Thymus (tissue), 14 donors: ENCODE measurements at places on chromosomes 3 and 15. TPM values are rescaled to one million over a fixed set of nuclear protein-coding genes. Genes with fewer than 3 reads are reported as not detected.

Gene ANKUB1
- total RNA-seq: not detected

Gene CDHR4
- not detected for total RNA-seq

Gene KNL1
- 25.8 TPM for total RNA-seq

Gene LRRC2
- 2.5 TPM for total RNA-seq

Gene ECE2
- total RNA-seq: not detected

Gene RPUSD2
- total RNA-seq: 10.7 TPM

- peaks cover 11% of the 10 kb centered on the region for H3K4me1 ChIP-seq
- no peak overlapping the region for H3K4me3 ChIP-seq
- no peak overlapping the region for H3K27ac ChIP-seq
- H3K27me3 ChIP-seq: no peaks in the 10 kb centered on the region
- no peak for DNase-seq
Observed at GRCh38 chr15:63463793-63464192, 40.6 kb upstream of the USP3 start.

GRCh38 chr3:40848421-40848820 lies 323.7 kb downstream of the ZNF621 start:
- no peak overlapping the region for H3K27ac ChIP-seq
- H3K4me1 ChIP-seq: no peaks in the 10 kb centered on the region
- no peaks in the 10 kb centered on the region for H3K36me3 ChIP-seq
- H3K4me3 ChIP-seq: no peak overlapping the region
- DNase-seq: no peak

- peaks cover 9% of the 10 kb centered on the region for H3K36me3 ChIP-seq
- no peaks in the 10 kb centered on the region for H3K27me3 ChIP-seq
- H3K27ac ChIP-seq: peak overlapping the region; percentile 98
- peak overlapping the region; percentile 85 for H3K4me3 ChIP-seq
Observed at GRCh38 chr3:57596495-57597126, 533 bp downstream of the ARF4 start.

DNA sequence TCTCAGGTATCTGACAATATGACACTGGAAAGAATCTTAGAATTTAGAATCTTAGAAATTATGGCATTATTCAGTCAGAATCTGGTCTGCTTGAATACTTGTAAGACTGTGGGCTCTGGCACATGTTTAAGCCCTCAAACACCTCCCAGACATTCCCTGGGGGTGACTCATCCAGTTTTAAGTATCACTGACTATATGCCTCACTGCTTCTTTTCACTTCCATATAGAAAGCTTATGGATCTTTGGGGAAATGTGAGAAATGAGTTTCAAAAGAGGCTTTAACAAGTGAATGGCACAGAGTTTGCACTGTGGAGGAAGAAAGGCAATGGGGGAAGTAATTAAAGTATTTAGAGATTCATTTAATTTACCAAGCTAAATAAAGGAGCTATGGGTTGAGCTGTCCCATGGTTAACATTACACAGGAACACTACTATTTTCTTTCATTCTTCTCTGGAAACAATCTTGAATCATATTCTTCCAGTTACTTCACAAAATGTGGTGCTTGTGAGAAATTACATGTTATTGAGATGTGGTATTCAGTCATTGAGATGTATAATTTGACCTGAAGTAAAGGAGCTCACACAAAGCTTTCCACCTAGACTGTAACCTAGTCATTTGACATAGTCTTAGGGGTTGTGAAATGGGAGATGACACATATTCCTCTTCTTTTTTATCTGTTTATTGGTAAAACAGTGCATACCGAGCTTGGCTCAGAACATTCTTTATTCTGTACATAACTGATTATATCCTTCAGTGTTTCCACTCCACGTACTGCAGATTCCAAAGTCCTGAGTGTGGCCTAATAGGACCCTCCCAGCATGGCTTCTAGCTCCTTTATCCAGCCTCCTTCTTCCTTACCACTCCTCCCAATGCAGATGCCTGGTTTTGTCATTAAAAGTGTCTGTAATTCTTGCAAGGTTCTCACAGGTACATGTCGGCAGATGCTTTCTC lies 544.6 kb upstream of the NECTIN3 start:
- no peaks in the 10 kb centered on the region for H3K36me3 ChIP-seq
- H3K27ac ChIP-seq: no peak overlapping the region
- H3K27me3 ChIP-seq: no peaks in the 10 kb centered on the region
- no peak overlapping the region for H3K4me3 ChIP-seq

DNA sequence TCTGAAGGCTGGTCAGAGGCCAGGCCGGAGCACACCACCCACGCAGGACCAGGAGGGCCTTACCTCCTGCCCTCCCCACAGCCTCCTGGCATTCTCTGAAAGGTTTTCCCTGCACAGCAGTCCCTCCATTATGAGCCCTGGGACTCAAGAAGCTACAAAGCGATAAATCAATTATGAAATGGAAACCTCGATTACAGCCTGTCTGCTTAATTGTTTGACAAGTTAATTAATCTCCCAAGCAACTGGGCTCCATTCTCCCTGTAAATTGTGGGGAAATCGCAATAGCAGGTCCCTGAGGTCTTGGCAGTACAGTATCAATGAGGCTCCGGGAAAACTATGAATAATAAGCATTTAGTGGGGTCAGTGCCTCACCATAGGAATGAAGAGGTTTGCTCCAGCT lies 683.5 kb downstream of the NTRK3 start:
- H3K4me3 ChIP-seq: no peak overlapping the region
- no peaks in the 10 kb centered on the region for H3K36me3 ChIP-seq
- no peaks in the 10 kb centered on the region for H3K4me1 ChIP-seq
- H3K27me3 ChIP-seq: no peaks in the 10 kb centered on the region

DNA sequence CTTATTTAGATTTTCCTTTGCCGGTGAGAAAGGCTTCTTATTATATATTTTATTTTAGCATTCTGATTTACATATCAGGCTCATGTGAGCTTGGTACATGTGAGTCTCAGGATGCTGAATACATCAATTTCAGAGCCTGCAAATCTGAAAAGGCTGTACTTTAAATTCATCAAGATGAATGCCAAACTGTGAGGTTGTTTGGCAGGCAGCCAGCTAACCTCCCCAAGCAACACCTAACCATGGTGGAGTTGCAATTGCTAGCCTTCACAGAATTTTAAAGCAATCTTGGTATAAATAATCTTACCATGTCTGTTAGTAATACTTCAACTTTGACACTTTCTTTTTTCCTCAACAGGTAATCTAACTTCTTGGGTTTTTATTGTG lies 252.5 kb downstream of the CDIN1 start:
- no peak for DNase-seq
- no peak overlapping the region for H3K27ac ChIP-seq
- no peak overlapping the region for H3K4me3 ChIP-seq
- H3K27me3 ChIP-seq: no peaks in the 10 kb centered on the region
- H3K36me3 ChIP-seq: no peaks in the 10 kb centered on the region
- H3K4me1 ChIP-seq: no peaks in the 10 kb centered on the region

DNA sequence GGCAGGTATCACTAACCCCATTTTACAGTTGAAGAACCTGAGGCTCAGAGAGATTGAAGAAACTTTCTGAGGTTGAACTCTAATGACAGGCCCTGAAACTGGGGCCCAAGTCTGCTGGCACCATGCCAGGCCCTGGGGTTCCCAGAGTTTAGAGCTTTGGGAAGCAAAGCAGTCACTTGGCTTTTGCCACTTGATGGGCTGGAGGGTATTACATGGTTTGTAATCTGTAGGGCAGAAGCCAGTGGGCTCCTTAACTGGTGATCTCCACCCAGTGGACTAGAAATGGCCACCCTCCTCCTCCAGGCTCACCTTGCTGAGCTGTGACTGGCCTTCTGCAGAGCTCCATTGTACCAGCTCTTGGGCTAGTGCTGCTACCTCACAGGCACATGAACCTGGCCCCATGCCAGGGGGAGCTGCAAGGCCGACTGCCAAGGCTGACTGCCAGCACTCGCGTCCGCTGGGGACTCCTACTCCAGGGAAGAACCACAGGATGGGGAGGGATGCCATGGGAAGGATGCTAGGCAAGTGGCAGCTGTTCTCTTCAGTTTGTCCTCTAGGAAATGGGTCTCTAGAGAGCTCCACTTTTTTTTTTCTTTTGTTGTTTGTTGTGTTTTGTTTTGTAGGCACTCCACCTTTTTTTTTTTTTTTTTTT lies 104.8 kb downstream of the ETFA start:
- no peaks in the 10 kb centered on the region for H3K27me3 ChIP-seq

DNA sequence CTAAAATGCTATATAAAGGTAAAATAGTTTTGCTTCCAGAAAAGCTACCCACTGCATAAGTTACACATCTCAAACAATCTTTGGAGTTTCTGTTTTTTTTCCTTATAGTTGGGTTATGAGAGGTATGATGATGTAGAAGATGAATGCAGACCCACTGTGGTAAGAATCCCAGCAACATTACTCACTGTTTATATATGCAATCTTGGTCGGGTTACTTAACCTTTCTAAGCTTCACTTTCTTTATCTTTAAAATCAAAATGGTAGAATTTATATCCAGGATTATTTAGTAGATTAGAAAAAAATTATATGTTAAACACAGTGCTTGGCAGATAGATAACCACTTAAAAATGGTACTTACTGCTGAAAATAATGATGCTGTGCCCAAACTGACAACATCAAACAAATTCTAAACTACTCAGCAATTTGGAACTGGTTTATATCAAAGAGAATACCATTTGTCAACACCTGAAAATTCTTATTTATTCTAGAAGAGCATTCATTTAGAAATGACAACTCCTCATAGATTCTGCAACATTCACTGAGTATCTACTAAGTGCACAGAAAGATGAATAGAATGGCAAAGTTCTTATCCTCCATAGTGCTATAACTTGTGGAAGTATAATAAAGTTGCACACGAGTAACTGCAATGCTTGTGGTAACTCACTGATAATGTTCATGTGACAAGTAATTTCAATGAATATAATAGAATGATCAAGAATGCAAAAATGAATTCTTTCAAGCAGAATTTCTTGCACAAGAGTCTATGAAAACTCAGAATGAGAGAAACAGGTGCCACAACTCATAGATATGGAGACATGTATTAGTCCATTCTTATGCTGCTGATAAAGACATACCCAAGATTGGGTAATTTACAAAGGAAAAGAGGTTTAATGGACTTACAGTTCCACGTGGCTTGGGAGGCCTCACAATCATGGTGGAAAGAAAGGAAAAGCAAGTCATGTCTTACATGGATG lies 129.0 kb upstream of the SLC7A14 start:
- DNase-seq: no peak
- no peaks in the 10 kb centered on the region for H3K27me3 ChIP-seq
- H3K36me3 ChIP-seq: no peaks in the 10 kb centered on the region
- no peak overlapping the region for H3K27ac ChIP-seq
- no peak overlapping the region for H3K4me3 ChIP-seq

GRCh38 chr3:28326458-28326926 lies 22.0 kb upstream of the ZCWPW2 start:
- no peak overlapping the region for H3K27ac ChIP-seq
- H3K36me3 ChIP-seq: no peaks in the 10 kb centered on the region
- H3K27me3 ChIP-seq: no peaks in the 10 kb centered on the region
- DNase-seq: peak; percentile 23

GRCh38 chr3:127452321-127452821 lies 138.2 kb downstream of the TPRA1 start:
- DNase-seq: no peak
- peaks cover 47% of the 10 kb centered on the region for H3K27me3 ChIP-seq
- no peaks in the 10 kb centered on the region for H3K36me3 ChIP-seq

DNA sequence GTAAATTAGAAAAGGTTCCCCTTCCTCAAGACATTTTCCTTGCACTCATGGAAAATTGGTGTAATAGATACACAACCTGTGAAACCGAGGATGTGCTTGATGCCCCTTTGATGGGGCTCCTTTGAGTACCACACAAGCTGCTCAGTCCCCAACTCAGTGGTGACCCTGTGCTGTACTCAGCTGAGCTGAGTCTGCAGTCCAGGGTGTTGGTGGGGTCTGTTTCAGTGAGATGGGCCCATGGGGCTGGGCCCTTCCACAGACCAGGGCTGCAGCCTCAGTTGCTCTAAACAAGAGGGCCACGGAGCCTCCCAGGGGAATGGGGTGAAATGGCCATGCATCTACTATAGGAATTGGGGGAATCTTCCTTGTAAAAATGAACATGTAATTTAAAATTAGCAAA lies 39.3 kb downstream of the KY start:
- no peaks in the 10 kb centered on the region for H3K27me3 ChIP-seq
- H3K4me1 ChIP-seq: no peaks in the 10 kb centered on the region
- no peak overlapping the region for H3K4me3 ChIP-seq
